Epithelial cell of esophagus (primary cell): ENCODE measurements at places on chromosomes 12 and 14.

GRCh38 chr14:100320157-100320856 is 2.8 kb upstream of the SLC25A47 start:
- peak; percentile 84 for DNase-seq

DNA sequence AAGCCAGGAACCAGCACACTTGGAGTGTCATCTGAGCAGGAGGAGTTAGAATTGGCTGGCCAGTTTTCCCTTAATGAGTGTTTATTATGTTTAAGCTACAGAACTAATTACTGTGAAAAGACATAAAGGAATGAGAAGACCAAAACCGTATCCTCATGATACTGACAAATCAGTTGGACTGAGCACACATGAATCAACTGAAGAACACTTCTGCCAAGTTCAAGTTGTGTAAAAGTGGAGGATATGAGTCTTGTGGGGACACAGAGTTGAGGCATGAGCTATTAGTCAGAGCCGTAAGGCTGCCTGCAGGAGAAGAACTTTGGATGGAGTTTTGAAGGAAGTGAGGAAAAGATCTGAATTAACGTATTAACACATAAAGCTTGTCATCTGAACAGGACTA is 43.1 kb downstream of the HMGA2 start:
- DNase-seq = peak; percentile 92

- no peak for DNase-seq
Measured at GRCh38 chr14:52602131-52602530, 49.5 kb downstream of the GPR137C start.

- DNase-seq = no peak
Measured at GRCh38 chr12:44703182-44703910, 172.8 kb downstream of the NELL2 start.

- no peak for DNase-seq
Measured at GRCh38 chr12:101713059-101713682, 15.7 kb downstream of the CHPT1 start.

GRCh38 chr14:100398044-100398443 is 74.9 kb downstream of the SLC25A47 start:
- DNase-seq = peak; percentile 85

DNA sequence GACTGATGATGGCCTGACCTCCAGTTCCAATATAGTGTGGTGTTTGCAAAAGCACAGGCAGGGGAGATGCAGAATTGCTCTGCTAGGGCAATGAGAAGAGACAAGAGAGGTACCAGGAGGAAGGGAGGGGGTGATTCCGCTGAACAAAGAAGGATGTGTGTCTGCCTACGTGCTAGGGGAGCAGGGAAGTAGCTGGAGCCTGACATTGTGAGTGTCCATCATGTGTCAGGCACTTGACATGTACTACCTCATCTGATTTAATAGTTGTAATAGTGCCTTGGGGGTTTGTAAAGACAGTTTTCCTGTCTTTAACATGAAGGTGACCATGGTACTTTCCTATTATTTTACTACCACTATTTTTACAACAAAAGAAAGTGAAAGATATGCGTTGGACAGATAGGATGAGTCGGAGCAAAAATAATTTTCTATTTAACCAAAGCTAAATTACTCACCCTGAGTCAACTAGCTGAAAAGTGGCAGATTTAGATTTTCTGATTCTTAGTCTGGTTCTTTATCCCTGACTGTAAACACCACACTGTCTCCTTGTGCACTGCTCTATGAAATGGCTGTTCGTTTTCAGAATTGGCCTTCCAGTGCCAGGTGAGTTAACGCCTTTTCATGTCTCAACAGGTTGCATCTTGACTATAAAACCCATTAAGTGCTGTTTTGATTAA is 33.7 kb upstream of the TEAD4 start:
- DNase-seq = peak; percentile 67

DNA sequence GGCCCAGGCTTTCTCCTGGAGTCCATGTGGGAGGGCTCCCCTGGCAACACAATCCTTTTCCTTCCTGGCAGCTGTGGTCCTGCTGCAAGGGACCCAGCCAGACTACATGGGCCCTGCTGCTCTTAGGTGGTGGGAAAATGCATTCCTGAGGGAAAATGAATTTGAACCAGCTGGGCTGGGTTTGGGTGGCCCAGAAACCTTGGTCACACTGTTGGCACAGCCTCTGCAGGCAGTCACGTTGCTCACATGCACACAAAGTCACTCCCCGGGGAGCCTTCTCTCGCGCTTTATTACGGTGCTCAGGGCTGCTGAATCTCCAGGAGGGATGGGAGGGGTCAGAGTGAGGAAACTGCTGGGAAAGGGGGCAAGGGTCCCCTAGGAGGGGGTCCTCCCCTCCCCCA is 17.2 kb downstream of the PLEKHG3 start:
- DNase-seq = no peak

DNA sequence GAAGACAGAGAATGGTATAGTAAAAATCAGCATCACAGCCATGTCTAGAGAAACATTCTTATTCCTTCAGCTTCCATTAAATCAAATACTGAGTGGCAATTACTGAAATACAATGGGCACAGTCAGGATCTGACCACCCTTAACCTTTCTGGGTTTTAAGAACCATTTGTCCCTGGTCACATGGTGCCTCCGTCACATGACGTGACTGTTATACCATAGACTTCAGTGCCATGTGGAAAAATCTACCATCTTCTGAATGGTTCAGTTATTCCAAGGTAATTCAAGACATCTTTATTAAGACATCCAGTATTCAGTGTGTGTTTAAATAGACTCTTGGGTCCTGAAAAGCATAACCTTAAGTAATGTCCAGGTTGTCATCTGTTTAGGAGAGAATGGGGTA is 553.1 kb upstream of the FLRT2 start:
- no peak for DNase-seq

- no peak for DNase-seq
Measured at GRCh38 chr12:108793756-108794441, 62.6 kb upstream of the CORO1C start.

- DNase-seq = no peak
Measured at GRCh38 chr12:81597928-81598604, 161.1 kb downstream of the PPFIA2 start.

DNA sequence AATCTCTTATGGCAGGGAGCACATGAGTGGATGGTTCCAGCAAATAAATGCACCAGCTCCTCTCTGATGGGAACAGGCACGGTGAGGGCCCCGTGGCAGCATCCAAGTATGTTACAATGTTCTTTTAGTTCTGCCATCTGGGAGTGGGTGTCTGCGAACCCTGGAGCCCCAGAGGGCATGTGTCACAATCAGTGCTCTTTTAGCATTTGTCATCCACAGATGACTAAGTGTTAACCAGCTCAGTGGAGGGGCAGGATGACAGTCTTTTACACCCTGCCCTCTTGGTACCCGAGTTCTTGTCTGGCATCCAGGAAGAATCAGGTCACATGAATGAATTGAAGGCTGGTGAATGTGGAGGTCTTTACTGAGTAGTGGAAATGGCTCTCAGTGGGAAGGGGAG is 560.4 kb upstream of the FLRT2 start:
- DNase-seq = peak; percentile 85

GRCh38 chr12:104420868-104421267 is 35.9 kb upstream of the CHST11 start:
- DNase-seq = peak; percentile 68

DNA sequence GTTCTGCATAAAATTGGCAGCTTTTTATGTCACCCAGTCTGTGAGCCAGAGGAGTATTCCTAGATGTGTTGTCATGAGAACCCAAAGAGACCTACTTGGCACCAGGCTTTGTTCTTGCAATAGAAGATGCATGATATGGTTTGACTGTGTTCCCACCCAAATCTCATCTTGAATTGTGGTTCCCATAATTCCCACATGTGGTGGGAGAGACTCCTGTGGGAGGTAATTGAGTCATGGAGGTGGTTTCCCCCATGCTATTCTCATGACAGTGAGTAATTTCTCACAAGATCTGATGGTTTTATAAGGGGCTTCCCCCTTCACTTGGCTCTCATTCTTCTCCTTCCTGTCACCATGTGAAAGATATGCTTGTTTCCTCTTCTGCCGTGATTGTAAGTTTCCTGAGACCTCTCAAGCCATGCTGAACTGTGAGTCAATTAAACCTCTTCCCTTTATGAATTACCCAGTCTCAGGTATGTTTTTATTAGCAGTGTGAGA is 572.0 kb upstream of the ATP2B1 start:
- peak; percentile 22 for DNase-seq

- DNase-seq = no peak
Measured at GRCh38 chr14:81208489-81208888, 12.3 kb downstream of the GTF2A1 start.

- no peak for DNase-seq
Measured at GRCh38 chr12:103705927-103706326, 118.9 kb downstream of the STAB2 start.

GRCh38 chr12:103589517-103589916 is 2.4 kb downstream of the STAB2 start:
- no peak for DNase-seq

DNA sequence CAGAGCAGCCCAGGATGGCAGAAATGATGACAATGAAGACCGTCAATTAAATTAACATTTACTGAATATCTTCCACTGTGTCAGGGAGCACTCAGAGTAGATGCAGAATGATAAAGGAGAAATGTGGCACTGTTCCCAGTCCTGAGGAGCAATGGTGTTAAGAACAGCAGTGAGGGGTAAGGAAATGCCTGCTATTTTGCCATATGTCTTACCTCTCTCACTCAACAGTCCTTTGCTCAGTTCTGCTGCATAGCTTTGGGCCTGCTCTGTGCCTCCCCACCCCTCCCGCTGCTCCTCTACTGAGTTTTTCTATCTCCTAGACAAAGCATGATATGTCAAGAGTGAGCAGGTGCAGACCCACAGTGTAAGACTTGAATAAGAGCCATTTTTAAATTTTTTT is 318.8 kb downstream of the NAV3 start:
- no peak for DNase-seq

DNA sequence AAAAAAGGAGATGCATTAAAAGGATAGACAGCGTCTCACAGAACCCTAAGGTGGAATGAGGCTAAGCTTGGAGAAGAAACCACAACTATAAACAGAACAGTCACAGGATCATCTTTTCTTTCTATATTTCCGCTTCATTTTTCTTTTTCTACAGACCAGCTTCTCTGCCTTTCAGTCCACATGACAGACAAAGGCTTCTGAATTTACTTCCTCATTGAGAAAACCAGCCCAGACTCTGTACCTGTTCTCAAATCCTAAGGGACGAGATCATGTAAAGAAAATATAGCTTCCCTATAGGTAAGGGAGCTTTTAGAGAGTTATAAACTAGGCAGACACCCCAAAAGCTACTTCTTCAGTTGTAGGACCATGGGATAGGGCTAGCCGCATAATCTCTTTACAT is 17.4 kb downstream of the SGPP1 start:
- no peak for DNase-seq

GRCh38 chr12:26971963-26972362 is 33.7 kb downstream of the FGFR1OP2 start:
- no peak for DNase-seq

GRCh38 chr12:96104566-96104965 is 69.2 kb upstream of the LTA4H start:
- no peak for DNase-seq

DNA sequence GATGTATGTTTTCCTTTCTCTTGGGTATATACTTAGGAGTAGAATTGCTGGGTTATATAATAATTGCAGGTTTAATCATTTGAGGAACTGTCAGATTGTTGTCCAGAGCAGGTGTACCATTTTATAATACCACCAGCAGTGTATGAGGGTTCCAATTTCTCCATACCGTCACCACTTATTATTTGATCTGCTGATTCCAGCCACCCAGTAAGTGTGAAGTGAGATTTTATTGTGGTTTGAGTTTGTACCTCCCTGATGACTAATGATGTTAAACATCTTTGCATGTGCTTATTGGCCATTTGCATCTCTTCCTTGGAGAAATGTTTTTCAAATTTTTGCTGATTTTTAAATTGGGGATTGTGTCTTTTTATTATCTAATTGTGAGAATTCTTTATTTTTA is 15.1 kb downstream of the NCKAP5L start:
- DNase-seq = no peak

DNA sequence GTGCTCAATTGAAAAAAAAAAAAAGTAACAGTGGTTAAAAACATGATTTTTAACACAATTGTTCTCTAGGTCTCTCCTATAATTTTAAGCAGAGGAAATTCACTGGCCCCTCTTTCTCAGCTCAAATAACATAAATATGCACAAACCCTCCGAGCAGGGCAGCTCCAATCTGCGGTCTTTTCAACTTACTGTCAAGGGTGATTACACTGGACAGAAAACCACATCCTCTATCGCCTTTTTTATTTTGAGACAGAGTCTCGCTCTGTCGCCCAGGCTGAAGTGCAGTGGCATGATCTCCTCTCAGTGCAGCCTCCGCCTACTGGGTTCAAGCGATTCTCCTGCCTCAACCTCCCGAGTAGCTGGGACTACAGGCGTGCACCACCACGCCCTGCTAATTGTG is 16.5 kb upstream of the GABARAPL1 start:
- DNase-seq = no peak

- DNase-seq = no peak
Measured at GRCh38 chr12:99549651-99550050, 97.9 kb upstream of the GARIN6 start.

DNA sequence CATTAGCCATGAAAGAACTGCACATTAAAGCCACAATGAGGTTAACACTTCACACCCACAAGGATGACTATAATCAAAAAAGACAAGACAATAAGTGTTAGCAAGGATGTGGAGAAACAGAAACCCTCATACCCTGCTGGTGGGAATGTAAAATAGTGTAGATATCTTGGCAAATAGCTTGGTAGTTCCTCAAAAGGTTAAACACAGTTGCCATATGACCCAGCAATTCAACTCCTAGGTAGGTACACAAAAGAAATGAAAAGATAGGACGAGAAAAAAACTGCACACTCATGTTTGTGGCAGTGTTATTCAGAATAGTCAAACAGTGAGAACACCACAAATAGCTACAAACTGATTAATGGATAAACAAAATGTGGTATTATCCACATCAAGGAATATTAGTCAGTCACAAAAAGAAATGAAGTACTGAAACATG is 93.5 kb downstream of the ATXN2 start:
- DNase-seq = no peak

DNA sequence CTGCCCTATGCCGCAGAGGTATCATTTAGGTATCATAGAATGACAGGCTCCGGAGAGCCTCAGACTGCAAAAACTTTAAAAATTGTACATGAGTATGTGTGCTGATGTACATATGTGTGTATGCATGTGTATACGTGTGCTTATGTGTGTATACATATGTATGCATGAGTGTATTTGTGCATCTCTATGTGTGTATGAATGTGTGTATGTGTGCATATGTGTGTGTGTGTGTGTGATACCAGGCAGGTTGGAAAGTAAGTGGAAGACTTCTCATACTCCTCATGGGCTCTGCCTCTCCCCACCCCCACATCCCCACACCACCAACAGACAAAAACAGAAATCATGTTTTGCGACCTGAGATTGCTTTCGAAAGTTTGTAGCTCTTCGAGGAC is 621 bp upstream of the TMEM117 start:
- DNase-seq = peak; percentile 11

- DNase-seq = no peak
Measured at GRCh38 chr14:72619111-72619571, 274.8 kb downstream of the DPF3 start.

DNA sequence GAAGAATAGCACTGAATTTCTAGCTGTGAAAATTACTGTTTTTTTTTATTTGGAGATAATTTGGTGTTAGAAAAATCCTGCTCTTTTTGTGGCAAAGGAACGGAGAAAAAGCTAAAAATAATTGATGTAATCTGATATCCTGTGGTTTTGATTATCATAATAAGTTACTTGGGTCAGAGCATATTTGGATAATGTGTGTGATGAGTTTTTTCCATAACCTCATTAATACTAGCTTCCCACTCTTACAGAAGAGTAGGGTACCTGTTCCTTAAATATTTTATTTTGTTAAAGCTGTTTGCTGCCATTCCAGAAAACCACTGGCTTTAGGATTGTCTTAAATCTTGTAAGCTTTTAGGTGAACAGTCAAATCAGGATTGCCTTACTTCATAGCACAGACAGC is 4.7 kb downstream of the PSMC6 start:
- DNase-seq = no peak
